ENCODE measurements at places on chromosomes 16 and 17. TPM values are rescaled to one million over a fixed set of nuclear protein-coding genes. Genes with fewer than 3 reads are reported as not detected.

The PYY gene
- not detected for total RNA-seq

The RBFOX1 gene
- 1.4 TPM for total RNA-seq

The CHST5 gene
- total RNA-seq, result 1.5 TPM

DNA sequence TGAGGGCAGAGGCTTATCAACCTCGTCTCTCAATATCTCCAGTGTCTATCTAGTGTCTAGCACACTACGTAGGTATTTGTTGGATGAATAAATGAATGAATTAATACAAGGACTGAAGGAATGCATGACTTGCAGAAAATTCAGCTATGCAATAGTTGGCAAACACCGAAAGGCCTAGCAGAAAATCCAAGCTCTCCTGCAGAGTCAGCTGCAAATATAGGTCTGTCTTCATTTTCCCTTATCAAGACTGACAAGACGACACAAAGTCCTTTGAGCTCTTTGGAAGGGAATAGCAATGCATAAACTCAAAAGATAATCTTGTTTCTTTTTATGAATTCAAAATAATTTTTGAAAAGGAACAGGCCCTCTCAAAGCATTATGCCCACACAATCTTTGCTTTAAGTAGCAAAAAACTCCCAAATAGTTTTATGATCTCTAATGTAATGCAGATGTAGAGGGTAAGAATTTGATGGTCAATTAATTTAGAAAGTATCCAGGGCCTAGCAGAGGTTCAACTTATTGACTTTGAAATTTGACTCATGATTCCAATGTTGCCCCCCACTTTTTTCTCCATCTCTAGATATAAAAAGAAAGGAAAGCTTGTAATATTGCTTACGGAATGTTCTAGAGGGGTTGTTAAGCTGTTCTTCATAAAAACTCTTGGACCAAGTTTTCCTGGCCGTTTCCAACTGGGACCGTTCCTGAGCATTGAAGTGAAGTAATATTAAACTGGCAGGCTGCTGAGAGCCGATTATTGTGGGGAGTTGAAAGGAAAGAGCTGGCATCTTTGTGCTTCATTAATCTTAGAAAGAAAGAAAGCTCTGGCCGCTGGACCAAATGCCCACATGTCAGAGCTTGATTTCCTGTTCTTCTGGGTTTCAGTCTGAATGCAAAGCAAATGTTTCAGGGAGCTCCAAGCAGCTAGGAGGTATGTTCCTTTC, 227.3 kb downstream of the HS3ST3A1 start:
- peaks cover 17% of the 10 kb centered on the region for H3K4me1 ChIP-seq
- DNase-seq, result no peak
- no peak overlapping the region for H3K27ac ChIP-seq
- H3K27me3 ChIP-seq, result no peaks in the 10 kb centered on the region
- H3K36me3 ChIP-seq, result no peaks in the 10 kb centered on the region
